ENCODE measurements at places on chromosomes 7 and 10. TPM values are rescaled to one million over a fixed set of nuclear protein-coding genes. Genes with fewer than 3 reads are reported as not detected.
A peak's percentile ranks its signal among the peaks of the same experiment; 100 is the strongest.

GRCh38 chr10:79268161-79268601 lies 79.1 kb upstream of the PPIF start:
- peak; percentile 90 for DNase-seq

GRCh38 chr10:72331575-72332422 lies 22.9 kb downstream of the DNAJB12 start:
- DNase-seq: peak; percentile 60

- peak; percentile 73 for DNase-seq
These were observed 50.3 kb upstream of the RSU1 start for GRCh38 chr10:16867556-16867955.

DNA sequence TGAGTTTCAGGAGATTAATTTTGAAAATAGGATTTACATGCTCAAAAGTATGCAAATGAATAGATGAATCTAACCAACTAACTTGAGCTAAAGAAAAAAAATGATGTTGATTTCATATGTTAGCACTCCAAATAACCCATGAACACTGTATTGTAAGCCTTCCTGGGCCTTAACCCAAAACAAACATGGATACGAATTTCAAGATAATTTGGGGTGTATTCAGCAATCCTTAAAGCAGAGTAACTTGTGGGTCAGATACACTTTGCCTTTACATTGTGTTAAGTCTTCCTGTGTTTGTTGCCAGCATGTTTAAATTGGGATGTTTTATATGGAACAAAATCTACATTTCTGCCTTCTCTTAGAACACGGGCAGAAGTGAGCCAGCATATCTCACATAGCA lies 124.2 kb upstream of the WDR11 start:
- no peak for DNase-seq

Gene PNLIPRP1
- total RNA-seq: not detected

Gene OR6V1
- not detected for total RNA-seq

Gene KCND2
- total RNA-seq: 2.7 TPM

GRCh38 chr10:29280488-29280840 lies 8.4 kb upstream of the LYZL1 start:
- no peak for DNase-seq

DNA sequence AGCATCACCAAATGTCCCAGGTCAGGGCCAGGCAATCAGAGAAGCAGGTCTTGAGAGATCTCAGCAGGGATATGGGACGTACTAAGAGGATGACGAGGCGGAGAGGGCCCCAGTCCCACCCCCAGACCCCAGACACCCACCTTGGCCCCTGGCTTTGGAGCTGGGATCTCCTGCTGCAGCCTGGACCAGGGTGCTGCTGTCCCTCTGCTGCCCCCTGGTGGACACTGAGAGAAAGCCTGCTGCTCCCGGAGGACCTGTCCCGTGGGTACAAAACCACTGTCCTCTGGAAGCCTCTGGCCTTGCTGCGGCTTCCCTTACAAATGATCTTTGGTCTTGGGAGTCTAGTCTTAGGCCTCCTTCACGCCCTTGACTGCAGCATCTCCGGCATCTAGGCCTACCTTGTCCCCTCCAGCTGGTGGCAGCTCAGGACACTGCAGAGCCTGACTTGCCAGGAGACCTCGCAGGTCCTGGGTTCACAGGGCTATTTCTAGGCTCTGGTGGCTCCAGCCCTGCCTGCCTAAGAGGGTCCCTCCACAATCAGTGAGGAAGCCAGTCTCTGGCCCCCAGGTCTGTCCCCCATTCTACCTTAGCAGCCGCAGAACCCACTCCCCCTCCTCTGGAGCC lies 97.1 kb downstream of the RGS10 start:
- DNase-seq: peak; percentile 78

Measured in GM23248 (cell line).